Panc1 (cell line): ENCODE measurements at places on chromosomes 2 and 18. TPM values are rescaled to one million over a fixed set of nuclear protein-coding genes. Genes with fewer than 3 reads are reported as not detected.

Gene IL1A
- total RNA-seq, result not detected

DNA sequence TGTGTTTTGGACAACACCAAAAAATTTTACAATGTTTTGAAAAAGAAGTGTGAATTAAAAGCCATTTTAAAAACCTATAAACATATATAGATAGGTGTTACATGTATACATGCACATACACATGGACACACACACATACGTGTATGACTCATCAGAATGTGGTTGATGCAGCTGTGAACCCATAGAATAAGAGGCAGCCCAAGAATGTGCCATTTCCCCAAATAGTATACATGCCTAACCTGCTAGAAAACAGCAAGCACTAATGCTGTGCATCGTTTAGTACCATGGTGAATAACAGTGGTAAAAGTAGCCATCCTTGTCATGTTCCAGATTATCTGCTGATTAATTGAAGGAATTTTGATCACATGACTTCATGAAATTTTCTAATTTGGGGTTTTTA is 149.0 kb downstream of the DSEL start:
- DNase-seq, result no peak

- DNase-seq, result no peak
Measured at GRCh38 chr18:38174594-38174993, 609.0 kb upstream of the CELF4 start.

GRCh38 chr2:27170581-27171337 is 22.0 kb downstream of the TCF23 start:
- no peak for DNase-seq
